NCI-H1105 treated with DMSO at 0.1 percent for 48 hours (cell line): ENCODE measurements at places on chromosomes 16 and 17.
A peak's percentile ranks its signal among the peaks of the same experiment; 100 is the strongest.

- DNase-seq, result no peak
Measured at GRCh38 chr16:72743011-72743761, 304.7 kb downstream of the ZFHX3 start.

DNA sequence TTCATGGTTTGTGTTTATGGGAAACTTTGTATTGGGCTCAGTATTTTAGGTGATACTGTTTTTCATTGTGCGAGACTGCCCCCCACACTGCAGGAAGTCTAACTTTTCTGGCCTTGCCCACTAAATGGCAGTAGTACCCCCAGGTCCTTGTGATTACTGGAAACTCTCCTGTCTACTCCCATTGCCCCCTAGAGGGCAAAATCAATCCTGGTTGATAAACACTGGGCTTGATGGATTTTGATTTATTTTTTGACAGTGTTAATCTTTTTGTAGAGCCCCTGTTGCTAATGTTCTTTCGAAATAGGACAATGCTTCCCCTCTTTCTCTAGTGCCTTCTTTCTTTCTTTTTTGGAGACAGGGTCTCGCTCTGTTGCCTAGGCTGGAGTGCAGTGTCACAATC, 15.5 kb downstream of the METTL9 start:
- DNase-seq, result no peak

DNA sequence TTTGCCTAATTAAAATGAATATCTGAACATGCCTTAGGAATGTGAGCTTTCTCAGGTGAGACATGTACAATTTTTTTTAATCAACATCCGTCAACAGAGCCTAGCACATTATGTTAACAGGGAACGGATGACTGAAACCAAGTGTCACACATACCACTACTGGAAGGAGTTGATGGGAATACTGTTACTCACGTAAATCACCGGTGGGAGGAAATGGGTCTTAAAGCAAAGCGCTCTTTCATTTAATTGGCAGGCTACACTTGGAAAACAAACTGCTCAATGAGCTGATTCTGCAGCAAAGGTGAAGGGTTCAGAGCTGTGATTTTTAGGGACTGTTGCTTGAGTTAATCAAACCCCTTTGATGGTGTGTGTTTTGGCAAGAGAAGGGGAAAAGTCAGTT, 4.8 kb downstream of the CPPED1 start:
- DNase-seq, result no peak

GRCh38 chr17:77107506-77108433, 33.0 kb upstream of the SEC14L1 start:
- no peak for DNase-seq

- DNase-seq, result no peak
Measured at GRCh38 chr16:66705790-66706505, 9.4 kb upstream of the CMTM4 start.

DNA sequence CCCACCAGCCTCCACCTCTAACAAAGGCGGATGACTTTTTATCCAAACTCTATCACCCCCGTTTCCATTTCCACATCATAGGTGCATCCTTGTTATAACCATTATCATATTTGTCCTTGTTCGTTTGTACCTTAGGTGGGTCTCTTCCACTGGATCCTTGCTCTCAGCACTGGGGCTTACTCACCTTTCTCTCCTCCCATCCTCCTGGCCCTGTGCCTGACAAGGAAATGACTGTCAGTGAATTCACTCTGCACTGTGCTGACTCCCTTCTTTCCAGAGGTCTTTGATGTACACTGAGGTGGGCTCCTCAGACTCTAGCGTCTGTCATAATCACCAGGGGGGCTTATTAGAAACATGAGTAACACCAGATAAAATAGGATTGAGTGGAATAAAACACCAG, 3.1 kb downstream of the GSG1L2 start:
- DNase-seq, result no peak

GRCh38 chr17:5640726-5641125, 56.4 kb upstream of the NLRP1 start:
- DNase-seq, result no peak

- no peak for DNase-seq
Measured at GRCh38 chr16:88479793-88480760, 27.0 kb downstream of the ZFPM1 start.

GRCh38 chr17:980406-981291, 1.1 kb upstream of the NXN start:
- peak; percentile 76 for DNase-seq

DNA sequence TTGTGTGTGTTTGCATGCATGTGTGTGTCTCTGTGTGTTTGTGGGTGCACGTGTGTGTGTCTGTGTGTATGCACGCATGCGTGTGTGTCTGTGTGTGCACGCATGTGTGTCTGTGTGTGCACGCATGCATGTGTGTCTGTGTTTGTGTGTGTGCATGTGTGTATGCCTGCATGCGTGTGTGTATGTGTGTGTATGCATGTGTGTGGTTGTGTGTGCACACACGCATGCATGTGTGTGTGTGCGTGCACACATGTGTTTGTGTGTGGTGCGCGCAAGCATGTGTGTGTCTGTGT, 239.9 kb upstream of the TNRC6C start:
- DNase-seq, result no peak

- DNase-seq, result no peak
Measured at GRCh38 chr16:66525396-66526180, 24.3 kb downstream of the TK2 start.
